ENCODE measurements at places on chromosomes 3 and 15.

GRCh38 chr3:37500518-37500917 is 326.1 kb upstream of the LRRFIP2 start:
- DNase-seq, result no peak

- no peak for DNase-seq
Measured at GRCh38 chr3:150293401-150294001, 114.6 kb upstream of the TSC22D2 start.

GRCh38 chr3:7504886-7505775 is 644.2 kb downstream of the GRM7 start:
- no peak for DNase-seq

- no peak for DNase-seq
Measured at GRCh38 chr3:42755681-42756578, 17.1 kb downstream of the CCDC13 start.

GRCh38 chr3:80445641-80446040 is 677.8 kb upstream of the ROBO1 start:
- no peak for DNase-seq

- no peak for DNase-seq
Measured at GRCh38 chr15:83610901-83611685, 42.8 kb upstream of the ADAMTSL3 start.

- DNase-seq, result no peak
Measured at GRCh38 chr3:54915976-54916375, 11.9 kb downstream of the LRTM1 start.

- DNase-seq, result no peak
Measured at GRCh38 chr3:150727653-150728502, 24.2 kb upstream of the ERICH6 start.

DNA sequence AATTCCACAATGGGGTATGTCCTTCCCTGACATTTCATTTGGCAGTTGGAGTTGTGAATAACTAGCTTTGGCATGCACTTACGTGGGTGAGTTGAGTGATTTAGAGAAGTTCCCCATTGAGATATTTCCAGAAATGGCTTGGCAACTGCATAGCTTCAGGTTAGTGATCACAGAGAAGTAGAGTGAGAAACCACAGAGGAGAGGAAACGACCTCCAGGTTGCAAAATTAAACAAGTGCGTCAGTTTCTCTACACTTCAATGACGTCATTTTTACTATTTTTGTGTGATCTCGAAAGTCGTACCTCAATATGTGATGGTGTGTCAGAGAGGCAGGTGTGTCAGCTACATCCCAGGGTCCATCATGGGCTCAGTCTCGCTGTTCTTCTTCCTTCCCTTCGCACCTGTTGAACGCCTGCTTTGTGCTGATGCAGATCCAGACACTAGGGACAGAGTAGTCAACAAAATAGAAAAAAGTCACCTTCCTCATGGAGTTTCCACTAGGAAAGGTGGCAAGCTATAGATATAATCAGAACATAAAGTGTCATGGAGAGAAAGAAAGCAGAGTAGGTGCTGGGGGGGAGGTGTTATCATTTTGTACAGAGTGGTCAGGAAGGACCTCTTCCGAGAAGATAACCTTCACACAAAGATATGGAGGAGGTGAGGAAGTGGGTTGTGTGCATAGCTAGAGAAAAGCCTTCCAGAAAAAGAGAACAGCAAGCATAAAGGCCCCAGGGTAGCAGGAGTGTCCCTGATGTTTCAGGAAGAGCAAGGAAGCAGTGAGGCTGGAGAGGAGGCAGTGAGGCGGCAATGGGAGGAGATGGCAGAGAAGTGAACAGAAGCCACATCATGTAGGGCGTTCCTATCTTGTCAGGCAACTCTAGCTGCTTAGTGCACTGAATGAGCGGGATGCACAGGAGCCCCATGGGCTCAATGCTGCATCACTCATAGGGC is 75.6 kb downstream of the MCTP2 start:
- DNase-seq, result no peak

DNA sequence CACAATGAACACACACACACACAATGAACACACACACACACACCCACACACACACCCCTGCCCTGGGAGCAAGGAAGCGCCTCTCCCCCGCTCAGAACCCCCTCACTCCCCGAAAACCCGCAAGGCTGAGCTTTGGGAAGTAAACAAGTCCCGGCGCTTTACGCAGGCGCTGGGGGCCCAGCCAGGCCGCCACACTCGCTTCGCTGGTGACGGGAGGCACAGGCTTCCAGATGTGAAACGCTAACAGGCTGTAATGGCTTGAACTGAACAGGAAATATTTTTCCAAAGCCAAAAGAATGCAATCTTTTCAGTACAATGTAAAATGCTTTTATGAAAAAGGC is 122.7 kb upstream of the IGF1R start:
- no peak for DNase-seq

- no peak for DNase-seq
Measured at GRCh38 chr3:142259359-142259758, 34.0 kb upstream of the GK5 start.

GRCh38 chr15:61620151-61620550 is 391.0 kb upstream of the RORA start:
- no peak for DNase-seq

GRCh38 chr3:57281715-57282114 is 10.8 kb downstream of the ASB14 start:
- no peak for DNase-seq

DNA sequence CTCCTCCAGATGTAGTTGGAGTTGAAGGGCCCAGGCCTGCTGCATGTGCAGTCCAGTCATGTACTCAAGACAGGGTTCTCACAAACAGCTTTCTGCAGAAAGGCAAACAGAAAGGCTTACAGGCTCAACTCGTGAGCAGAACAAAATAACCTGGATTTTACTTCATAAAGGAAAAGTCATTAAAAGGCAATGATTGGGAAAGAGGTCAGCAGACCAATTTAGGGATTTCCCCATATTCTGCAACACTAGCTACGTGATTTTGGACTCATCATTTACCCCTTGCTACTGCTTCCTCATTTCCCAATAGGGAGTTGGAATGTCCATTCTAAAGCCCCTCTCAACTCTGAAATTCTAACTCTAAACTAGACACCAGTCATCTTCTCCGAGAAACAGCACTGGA is 18.1 kb downstream of the METTL6 start:
- no peak for DNase-seq

- no peak for DNase-seq
Measured at GRCh38 chr3:195897853-195898415, 10.4 kb downstream of the TNK2 start.

All from stimulated activated CD4-positive, alpha-beta T cell treated with anti-CD3 and anti-CD28 coated beads, Interleukin-4, amount 100 ng/mL, for 4 hours (primary cell).